ENCODE measurements at places on chromosomes 12 and 14.

DNA sequence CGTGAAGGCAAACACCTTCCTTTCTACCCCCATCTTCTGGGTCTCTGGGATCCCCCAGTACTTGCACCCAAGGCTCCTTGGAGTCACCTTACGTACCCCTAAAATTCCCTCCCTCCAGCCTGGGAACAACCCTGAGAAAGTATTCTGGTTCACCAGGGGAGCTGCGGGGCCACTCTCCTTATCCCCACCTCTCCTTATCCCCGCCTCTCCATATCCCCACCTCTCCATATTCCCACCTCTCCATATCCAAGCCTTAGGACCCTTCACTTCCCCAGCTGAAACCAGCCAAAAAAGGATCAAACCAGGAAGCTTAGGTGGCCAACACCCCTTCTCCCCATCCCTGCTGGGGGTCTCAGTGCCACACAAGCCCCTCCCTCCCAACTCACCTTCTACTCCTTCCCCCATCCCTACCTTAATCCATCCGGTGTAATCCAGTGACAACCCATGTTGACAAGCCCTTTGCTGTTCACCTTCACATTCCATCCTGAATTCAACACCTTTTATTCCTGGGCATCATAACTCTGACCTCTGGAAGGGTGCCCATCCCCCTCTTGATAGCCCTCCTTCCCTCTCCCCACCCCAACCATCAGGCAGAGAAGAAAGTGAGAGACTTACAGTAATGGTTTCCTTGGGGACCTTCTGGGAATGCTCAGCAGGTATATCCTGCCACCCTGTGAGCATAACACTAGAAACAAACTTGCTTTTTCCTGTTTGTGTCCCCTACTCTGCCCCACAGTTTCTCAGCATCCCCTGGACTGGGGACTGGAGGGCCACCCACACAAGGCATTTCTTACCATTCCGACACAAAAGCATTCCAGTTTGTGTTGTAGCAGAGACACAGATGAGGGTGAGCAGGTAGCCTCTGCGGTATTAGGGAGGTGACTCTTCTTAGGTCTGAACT is 1.6 kb upstream of the MSI1 start:
- DNase-seq: no peak

GRCh38 chr14:75054421-75054820 is 3.2 kb upstream of the MLH3 start:
- DNase-seq: no peak

DNA sequence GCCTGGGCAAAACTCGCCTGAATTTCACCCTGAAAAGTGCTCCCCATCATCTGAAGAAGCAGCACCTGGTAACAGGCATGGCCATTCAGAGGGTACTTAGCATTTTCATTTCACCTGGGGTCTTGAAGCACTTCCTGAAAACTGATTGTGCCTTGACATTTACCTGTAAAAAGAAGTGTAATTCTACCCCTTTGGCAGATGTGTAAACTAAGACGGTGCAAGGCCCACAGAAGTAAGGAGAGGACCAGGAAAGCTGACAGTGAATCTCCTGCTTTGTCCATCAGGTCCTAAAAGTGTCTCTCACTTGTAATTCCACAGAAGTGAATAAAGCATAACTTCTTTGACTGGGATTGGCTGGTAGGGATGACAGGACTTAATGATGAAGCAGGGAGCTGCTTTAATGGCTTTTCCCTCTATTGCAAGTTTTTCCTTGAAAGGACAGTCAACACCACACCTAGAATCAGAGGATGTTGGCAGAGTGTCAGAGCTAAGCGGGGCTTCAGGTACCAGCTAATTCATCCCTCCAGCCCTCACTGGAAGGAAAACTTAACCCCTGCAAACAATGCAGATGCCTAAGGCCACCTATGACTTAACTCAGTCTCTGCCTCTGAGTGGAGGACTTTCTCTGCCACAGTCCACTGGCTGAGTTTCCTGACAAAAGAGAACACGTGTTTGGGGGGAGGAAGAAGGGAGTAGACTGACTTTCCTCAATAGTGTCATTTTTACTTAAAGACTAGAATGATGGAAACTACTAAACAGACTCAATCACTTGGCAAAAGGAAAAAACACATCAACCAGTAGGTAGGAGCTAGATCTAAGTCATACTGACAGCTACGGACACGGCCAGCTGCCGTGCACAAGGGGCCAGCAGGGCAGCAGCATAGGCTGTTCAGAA is 74.7 kb downstream of the NUAK1 start:
- DNase-seq: no peak

DNA sequence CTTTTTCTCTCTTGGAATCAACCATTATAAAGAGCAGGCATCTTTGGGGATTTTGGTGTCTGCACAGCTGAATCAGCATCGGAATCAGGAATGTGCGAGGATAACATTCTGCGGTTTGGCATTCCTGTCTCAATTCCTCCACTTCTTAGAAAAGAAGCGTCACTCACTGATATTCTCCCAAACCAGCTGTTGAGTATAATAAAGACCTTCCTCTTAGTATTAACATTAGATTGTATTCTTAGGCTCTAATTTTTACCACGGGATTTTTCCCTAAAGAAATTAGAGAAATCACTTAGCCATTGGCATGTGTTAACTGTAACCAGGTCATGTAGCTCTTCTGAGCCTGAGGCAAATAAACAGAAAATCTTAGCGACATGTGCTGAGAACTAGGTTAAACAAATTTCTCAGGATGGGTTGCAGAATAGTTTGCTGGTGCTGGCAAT is 128.7 kb downstream of the TMX1 start:
- no peak for DNase-seq

GRCh38 chr12:92676710-92677109 is 26.1 kb upstream of the PLEKHG7 start:
- DNase-seq: no peak

GRCh38 chr12:55642267-55642666 is 5.6 kb downstream of the OR10P1 start:
- DNase-seq: no peak

DNA sequence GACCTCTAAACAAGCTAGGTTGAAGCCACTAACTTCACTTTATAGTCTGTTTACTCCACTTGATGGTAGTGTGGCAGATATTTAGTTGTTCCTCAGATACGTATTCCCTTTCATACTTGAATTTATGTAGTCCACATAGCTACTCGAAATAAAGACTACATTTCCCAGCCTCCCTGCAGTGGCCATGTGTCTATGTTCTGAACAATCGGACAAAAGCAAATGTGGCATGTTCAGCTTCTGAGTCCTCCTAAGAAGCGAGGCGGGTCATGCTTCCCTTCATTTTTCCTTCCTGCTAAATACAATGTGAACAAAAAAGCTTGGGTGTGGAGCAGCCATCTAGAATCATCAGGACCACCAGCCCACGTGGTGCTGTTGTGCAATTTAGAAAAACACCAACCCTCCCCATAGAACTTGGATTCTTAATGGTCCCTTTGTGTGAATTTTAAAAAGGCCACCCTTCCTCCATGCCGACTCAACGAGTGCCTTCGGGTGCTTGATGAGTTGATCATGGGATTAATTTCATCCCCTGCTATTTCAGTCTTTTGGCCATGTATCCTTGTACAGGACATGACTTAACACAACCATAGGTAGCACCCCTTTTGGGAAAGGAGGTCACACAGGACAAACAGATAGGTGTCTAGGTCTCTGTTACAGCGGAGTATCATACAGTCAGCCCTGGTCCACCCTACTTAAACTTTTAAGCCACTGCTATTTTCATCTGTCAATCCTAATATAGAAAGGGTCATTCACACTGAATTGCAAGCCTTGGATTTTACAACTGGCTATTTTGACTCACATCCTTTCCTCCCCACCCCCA is 60.7 kb downstream of the ZFC3H1 start:
- DNase-seq: no peak

- no peak for DNase-seq
Measured at GRCh38 chr14:55279384-55279783, 8.2 kb downstream of the FBXO34 start.

- DNase-seq: no peak
Measured at GRCh38 chr14:23639891-23640523, 3.8 kb downstream of the DHRS2 start.

DNA sequence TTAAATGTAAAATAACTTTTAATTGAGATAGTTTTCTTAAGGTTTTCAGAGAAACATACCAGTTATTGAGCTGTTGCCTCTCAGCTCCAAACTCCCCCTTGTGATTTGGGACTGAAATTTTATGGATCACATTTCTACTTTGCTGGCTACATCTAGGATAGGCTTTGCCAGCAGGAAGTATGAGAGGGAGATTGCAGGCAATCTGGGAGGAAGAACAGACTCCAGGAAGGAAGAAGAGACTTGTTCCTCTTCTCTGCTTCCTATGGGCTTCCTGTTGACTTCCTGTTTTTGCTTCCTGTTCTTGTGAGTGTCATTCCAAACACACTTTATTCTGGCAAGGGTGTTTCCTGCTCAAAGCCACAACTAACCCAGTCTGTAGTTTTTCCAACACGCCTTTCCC is 312.9 kb downstream of the ITPR2 start:
- DNase-seq: no peak

DNA sequence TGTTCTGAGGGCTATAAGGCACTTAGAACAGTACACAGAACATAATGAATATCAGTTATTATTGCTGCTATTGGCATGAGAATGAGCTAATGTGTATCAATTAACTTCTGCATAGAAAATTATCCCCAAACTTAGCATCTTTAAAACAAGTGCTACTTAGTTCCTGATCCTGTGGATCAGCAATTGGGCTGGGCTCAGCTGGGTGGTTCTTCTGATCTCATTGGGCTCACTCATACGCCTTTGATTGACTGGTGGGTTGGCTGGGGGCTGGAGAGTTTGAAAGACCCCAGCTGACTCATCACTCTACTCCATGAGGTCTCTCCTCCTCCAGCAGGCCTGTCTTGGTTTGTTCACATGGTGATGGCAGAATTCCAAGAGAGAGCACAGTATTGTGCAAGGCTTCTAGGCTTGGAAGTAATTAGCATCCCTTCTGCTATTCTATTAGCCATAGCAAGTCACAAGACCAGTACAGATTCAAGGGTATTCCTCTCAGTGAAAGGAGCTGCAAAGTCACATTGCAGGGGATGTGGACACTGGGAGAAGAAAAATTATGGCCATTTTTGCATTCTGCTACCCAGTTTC is 27.2 kb upstream of the HSPB8 start:
- DNase-seq: no peak

GRCh38 chr12:98669751-98670150 is 24.7 kb downstream of the APAF1 start:
- no peak for DNase-seq

GRCh38 chr14:104099096-104100041 is 13.9 kb downstream of the ASPG start:
- no peak for DNase-seq

Data from liver (tissue), 10 donors.